ENCODE measurements at places on chromosomes 6 and 20.

DNA sequence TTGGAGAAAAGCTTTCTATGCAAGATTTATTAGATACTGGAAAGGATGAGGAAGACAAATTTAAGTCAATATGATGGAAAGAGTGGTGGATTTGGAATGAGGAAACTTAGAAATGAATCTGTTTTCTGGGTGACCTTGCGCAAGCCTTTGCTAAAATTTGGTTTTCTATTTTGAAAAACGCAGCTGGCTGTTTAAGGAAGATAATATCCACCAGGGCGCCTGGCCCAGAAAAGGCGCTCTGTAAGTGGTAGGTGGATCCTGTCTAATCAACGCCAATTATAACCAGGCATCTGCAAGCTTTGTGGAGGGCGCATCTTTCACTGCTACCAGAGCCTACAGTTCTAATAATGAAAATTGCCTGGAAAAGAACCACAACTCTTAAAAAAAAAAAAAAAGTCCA is 398 bp upstream of the SPATS1 start:
- DNase-seq: no peak

DNA sequence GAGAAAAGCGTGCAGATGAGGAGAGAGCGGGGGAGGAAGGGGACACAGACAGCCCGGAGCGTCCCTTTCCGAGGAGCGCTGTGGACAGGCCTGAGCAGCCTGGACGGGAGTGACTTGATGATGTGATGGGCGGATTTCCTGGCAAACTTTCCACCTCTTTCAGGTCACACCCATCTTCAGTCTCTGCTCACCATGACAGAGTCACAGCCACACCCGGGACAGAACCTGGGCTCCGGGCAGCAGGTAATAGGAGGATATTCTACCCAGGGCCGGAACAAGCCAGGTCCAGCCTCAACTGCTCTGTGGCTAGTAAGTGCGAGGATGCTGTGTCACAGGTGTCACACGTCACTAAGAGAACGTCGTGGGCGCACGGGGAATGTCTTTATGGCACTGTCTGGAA is 84.3 kb downstream of the THBS2 start:
- no peak for DNase-seq

DNA sequence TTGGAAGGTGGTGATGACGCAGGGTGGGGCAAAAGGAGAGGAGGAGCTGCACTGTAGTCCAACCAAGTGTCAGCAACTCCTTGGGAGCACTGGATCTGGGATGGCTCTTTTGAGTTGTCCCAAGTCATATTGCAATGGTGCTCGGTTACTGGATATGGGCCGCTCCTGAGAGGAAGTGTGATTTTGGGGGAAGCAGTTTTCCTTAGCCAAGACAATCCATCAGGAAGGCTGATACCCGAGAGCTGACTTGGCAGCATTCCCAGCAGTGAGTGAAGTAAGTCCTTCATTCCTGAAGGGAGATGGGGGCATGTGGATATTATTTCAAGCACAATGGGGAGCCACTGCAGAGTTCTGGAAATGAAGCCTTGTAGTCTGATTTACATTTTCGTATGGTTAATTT is 354.1 kb downstream of the RFPL4B start:
- DNase-seq: no peak

GRCh38 chr6:15909290-15910070 is 219.4 kb upstream of the MYLIP start:
- DNase-seq: no peak

DNA sequence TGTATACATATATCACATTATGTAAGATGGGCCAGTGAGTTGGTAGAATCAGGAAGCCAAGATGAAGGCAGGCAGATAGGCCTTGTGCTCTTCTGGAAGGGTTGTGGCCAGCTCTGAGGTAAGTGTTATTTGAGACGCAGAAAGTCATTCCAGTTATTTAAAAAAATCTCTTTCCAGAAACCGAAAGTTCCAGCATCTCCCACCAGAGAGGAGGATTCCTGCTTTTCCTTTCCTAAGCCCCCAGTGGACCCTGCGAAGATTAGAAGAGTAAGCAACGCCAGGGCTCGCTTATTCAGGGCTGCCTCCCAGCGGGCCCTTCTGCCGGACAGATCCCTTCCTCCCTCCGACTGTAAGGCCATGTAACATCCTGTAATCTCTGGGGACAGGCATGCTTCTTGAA is 20.4 kb downstream of the ARMC2 start:
- no peak for DNase-seq

DNA sequence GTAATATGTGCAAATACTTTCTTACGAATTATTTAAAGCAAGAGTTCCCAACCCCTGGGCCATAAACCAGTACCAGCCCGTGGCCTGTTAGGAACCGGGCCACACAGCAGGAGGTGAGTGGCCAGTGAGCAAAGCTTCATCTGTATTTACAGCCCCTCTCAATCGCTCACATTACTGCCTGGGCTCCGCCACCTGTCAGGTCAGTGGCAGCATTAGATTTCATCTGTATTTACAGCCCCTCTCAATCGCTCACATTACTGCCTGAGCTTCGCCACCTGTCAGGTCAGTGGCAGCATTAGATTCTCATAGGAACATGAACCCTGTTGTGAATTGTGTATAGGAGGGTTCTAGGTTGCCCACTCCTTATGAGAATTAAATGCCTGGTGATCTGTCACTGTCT is 142.0 kb downstream of the RNASET2 start:
- DNase-seq: no peak

GRCh38 chr6:136745300-136745699 is 47.0 kb downstream of the MAP3K5 start:
- DNase-seq: no peak

DNA sequence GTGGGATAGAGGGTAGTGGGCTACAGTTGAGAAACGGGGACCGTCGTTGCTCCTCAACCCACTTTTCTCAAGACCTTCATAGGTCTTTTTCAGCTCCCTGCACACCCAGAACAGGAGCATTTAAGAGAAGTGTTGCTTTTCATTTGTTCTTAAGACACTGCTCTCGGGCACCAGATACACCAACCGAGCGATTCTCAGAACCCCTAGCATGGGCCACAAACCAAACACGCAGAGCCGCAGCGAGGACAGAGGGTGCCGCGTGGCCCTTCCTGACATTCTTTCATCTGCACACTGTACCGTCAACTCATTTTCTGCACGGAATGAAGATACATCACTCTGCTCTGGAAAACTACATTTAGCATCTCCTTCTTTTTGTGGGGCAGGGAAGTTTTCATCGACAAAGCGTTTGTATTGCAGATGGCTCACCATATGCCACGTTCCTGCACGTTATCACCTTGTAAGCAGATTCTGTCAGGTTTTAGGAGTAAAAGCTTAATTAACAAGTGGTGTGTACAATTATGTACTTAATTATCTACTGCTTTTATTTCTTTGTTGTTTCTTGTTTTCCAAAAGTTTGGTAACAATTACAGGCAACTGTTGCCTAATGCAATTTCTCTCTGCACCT is 70.4 kb upstream of the MLN start:
- DNase-seq: no peak

GRCh38 chr6:157075549-157076450 is 247.5 kb downstream of the TMEM242 start:
- no peak for DNase-seq

GRCh38 chr6:155257796-155258195 is 6.0 kb upstream of the CLDN20 start:
- no peak for DNase-seq

GRCh38 chr20:51531141-51531710 is 11.3 kb downstream of the NFATC2 start:
- DNase-seq: peak; percentile 75

- DNase-seq: no peak
Observed at GRCh38 chr20:52994184-52994970, 22.2 kb downstream of the TSHZ2 start.

- DNase-seq: no peak
Observed at GRCh38 chr6:73556836-73557235, 36.0 kb upstream of the EEF1A1 start.

DNA sequence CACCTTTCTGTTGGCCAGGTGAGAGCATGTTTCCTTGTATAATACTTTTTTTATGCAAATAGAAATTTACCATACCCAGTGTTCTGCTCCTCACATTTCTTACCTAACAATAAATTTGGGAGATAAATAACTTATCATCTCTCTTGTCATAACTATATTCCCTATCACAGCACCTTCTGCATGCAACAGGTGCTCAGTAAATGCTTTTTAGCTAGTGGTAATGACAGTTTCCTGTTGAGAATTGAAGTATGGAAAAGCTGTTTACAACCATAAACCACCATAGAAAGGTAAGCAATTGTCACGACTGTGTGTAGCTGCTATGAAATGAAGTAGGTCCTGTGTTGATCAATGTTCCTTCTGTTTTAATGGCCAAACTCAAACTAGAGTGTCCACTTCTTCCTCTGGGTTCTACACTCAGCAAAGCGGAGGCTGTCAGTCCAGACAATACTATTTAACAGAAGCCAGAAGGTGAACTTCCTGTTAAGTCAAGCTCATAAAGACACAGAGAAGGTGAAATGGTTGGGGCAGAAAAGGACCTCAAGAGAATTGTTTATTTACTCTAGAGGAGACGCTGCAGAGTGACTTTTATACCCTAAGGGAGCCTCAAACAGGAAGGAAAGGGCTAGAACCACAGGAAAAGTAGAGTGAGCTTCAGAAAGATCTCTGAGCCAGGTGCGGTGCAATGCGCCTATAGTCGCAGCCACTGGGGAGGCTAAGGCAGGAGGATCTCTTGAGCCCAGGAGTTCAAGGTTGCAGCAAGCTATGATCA is 84.0 kb upstream of the SLC22A16 start:
- no peak for DNase-seq
